Psoas muscle (tissue), 8 donors: ENCODE measurements at places on chromosomes 12 and 14.

- DNase-seq: no peak
These were observed 98.8 kb downstream of the SLC25A47 start for GRCh38 chr14:100421756-100422470.

GRCh38 chr12:133120385-133121191 is 9.5 kb downstream of the ZNF891 start:
- no peak for DNase-seq

DNA sequence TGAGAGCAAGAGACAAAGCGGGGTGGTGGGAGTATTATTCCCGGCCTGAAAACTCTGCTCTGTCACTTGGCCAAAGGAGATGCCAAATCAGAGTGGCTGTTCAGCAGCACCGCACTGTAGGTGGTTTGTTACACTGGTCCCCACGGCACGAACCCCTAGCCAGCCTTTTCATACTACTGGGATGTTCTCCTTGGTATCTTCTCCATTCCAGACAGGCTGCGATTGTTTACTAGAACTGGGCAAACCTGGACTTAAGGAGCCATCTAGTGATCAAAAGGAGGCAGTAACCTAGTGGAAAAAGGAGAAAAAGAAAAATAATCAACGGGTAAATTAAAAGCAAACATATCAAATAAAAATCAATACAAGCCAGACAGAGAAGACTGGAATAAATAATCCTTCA is 58.9 kb upstream of the TMTC2 start:
- no peak for DNase-seq

- no peak for DNase-seq
These were observed 2.2 kb upstream of the NFKBIA start for GRCh38 chr14:35406506-35407305.

- no peak for DNase-seq
These were observed 649 bp upstream of the SALL2 start for GRCh38 chr14:21526672-21527317.
